ENCODE measurements at places on chromosomes 5 and 9.

GRCh38 chr9:19163631-19164030 is 36.3 kb upstream of the PLIN2 start:
- no peak for DNase-seq

GRCh38 chr5:176630681-176631222 is 277 bp downstream of the EIF4E1B start:
- DNase-seq, result no peak

DNA sequence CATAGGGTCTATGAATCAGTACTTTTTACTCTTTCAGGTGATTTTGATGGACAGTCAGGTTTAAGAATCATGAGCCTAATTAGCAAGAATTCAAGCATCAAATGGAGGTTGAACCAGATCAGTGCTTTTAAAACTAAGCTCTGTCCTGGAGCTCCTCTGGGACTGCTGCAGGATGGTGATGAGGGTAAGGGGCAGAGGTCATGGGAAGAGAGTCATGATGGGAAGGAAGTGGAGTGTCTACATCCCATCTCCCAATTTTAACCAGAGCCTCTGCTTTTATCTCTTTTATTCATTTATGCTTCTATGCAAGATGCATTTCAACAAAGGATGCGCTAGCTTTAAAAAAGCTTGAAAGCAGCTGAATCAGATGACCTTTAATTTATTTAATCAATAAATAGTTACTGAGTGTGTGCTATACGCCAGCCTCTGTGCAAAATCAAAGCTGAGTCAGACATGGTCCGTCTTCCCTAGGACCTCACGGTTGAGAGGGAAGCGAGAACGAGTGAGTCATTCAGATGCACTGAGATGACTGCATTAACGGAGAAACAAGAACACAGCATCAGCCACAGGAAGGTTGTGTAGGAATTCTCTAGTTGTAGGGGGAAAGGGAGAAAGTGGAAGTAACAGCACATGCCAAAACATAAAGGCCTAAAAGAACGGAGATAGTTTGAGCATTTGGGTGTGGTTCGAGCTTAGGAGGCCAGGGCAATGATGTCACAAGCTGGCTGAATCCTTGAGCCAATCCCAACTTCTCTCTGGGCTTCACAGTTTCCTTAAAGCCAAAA is 441.6 kb upstream of the BRINP1 start:
- no peak for DNase-seq

GRCh38 chr5:139985733-139986132 is 57.4 kb downstream of the NRG2 start:
- no peak for DNase-seq

DNA sequence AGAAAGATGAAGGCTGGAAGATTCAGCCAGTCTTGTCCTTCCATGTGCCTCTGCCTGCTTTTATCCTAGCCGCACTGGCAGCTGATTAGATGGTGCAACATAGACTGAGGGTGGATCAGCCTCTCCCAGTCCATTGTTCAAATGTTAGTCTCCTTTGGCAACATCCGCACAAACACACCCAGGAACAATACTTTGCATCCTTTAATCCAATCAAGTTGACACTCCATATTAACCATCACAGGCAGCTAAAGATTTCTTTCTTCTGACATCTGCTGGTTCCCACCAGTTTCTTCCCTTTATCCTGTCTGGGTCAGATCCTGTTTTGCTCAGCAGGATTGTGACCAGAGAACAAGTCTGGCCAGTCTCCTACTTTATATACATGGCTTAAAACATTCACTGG is 276.5 kb upstream of the TYRP1 start:
- no peak for DNase-seq

GRCh38 chr9:8424786-8425410 is 625.3 kb upstream of the DMAC1 start:
- DNase-seq, result no peak

GRCh38 chr5:179290681-179291540 is 54.4 kb downstream of the ADAMTS2 start:
- DNase-seq, result no peak

DNA sequence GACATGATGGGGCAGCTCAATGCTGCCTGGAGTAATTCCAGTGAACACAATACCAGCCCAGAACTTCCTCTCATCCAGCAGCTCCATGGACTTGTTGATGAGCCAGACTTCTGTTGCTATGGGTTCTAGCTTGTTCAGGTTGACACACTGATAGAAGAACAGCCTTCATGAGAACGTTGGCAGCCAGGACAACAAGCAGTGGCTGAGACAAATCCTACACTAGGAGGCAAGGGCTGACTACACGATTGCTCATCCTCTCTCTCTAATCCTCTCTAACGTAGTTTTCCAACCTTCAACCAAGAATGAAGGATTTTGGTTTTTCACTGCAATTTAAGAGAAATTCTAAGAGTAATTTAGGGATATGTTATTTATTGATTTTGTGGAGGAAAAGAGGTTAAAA is 67.8 kb downstream of the NIPSNAP3B start:
- DNase-seq, result no peak

DNA sequence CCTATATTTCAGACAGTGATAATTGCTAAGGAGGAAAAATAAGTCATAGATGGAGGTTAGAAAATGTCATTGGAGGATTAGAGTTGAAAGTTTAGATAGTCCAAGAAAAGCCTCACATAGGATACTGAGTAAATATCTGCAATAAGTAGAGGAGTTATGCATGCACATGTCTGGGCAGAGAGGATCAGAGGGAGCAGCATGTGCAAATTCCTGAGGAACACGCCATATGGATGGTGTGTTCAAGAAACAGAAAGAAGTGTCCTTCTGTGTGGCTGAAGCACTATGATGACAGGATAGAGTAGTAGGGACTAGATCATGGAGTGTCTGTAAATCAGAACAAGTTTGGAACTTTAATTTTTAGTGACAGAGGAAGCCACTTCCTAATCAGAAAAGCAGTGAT is 52.2 kb downstream of the SGCD start:
- no peak for DNase-seq

- no peak for DNase-seq
Measured at GRCh38 chr9:113638897-113639296, 175.4 kb downstream of the RGS3 start.

DNA sequence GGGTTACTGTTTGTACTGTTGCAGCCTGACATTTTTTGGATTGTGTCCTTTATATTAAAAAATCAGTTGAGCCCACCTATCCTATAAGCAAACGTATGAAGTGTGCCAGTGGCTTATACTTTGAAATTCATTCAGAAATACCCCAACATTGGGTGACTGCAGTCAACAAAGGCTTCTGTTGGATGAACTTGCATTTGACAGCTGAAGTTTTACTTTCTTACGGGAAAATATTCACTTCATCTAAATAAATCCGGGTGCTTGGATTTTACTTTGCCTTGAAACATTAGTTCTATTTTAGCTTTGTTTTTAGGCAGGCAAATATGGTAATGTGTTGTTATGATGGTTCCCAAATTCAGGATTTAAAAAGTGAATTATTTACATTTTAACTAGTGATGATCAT is 21.7 kb downstream of the EXOSC2 start:
- no peak for DNase-seq

GRCh38 chr5:133109655-133110483 is 58.1 kb downstream of the HSPA4 start:
- no peak for DNase-seq

GRCh38 chr5:107331882-107332281 is 338.9 kb downstream of the EFNA5 start:
- DNase-seq, result no peak

DNA sequence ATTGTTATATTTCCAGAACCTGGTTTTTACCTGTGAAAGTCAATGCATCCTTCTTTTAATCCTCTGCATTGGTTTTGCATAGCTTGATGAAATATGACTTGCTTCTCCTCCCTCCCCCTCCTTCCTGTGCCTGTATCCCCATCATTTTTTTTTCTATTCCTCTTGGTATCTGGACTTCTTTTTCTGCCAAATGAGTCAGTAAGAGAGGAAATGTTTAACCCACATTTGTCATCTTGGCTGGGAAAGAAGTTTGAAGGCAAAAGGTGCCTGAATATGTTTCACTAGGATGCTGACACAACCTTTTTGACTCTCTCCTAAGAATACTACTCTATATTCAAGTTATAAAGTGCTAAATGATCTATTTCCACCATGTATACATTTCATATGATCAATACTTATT is 35.5 kb upstream of the CDKN2B start:
- no peak for DNase-seq

DNA sequence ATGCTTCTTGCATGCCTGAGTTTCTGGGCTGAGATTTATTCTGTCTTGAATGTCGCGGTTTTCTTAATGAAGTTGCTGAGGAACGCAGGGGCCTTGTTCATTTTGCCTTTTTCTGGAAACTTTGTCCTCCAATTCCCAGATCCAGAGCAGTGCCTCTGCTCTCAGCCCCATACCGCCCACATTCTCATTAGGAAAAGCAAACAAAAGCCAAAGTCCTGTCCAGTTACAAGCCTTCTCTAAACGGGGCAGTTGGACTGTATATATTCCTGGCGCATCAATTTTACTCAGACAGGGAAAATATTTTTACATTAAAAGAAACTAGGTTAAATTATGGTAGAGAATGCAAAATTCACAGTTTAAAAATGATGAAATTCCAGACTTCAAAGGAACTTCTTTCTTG is 1.2 kb upstream of the PSAT1 start:
- DNase-seq, result no peak

DNA sequence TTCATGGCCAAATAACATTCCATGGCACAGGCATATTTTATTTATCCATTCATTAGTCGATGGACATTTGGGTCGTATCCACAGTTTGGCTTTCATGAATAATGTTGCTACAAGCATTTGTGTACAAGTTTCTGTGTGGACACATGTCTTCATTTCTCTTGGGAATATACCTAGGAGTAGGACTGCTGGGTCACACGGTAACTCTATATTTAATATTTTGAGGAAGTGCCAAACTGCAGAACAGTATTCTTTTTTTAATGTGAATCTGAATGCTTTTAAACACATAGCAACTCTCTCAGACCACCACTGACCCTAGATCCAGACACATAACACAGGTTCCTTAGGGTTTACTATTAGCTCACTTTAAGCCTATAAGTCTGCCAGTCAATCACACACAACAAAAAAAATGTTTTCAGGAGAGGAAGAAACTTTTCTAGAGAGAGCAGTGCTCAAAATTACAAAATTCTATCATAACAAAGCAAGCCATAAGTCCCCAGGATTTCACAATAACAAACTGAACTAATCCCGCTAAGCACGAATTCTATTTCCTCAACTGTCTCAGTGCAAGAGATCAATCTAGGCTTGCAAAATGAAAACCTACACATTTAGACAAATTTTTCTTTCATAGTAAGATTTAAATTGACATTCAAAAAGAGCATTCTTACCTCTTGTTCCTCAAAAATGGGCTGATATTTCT is 41.8 kb upstream of the GABBR2 start:
- no peak for DNase-seq

DNA sequence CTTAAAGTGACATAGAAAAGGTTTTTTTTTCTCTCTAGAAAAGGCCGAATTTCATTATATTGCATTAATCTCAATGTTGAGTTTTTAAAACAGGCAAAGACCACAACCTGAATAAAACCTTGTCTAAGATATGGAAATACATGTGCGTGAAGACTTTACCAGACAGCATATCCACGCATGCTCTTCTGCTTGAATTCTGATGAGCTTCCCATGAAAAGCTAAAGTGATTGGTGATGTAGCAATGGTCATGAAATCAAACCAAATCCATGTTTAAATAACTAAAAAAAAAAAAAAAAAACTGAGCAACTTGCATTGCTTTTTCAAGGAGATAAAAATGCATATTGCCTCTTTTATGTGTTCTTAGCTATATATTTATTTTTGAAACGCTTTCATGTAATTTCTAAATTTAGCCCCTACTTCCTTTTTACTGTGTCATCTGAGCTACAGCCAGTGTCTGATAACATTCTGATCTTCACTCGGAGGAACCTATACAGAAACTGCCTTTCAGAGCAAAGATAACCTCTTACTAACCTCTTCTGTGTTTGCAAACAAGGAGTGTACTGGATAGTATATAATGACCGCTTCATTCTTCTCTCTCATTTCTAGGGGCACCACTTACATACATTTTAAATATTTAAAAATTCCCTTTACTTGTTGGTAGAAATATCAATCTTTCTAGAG is 179.1 kb upstream of the GNA14 start:
- DNase-seq, result no peak

GRCh38 chr9:120521101-120521500 is 58.9 kb downstream of the CDK5RAP2 start:
- no peak for DNase-seq

DNA sequence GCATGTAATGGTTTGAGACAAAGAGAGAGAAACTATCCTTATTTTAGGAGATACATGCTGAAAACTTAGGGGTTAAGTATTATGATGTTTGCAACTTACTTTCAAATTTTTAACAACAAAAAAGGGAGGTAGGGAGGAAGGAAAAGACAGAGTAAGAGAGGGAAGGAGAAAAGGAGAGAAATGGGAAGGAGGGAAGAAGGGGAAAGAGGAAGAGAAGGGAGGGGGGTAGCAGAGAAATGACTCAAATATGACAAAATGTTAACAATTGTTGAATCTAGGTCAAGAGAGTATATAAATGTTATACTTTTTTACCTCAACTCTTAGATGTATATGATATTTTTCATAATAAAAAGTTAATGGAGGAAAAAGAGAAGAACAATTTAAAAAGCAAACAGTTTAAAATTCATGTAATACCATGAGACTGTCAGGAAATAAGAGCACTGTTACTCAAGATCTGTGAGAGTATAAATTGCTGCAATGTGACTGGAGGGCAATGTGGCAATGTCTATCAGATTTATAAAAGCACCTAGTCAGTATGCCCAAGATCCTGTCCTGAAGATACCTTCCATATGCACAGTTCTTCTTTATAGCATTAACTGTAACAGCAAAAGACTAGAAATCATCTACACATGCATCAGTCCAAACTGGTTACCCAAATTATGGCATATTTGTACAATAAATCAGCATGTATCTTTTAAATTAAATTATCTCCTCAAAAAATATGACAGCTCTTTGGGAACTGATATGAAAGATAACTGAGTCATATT is 16.3 kb downstream of the FBXW11 start:
- DNase-seq, result no peak

GRCh38 chr5:40479939-40480338 is 199.8 kb upstream of the PTGER4 start:
- DNase-seq, result no peak

- DNase-seq, result no peak
Measured at GRCh38 chr9:93207326-93207814, 23.4 kb downstream of the WNK2 start.
